Epithelial cell of proximal tubule (primary cell): ENCODE measurements at places on chromosomes 3 and 15.

- no peak for DNase-seq
Observed at GRCh38 chr3:190224863-190225692, 97.2 kb downstream of the CLDN1 start.

GRCh38 chr15:58016581-58017175 lies 48.8 kb downstream of the ALDH1A2 start:
- DNase-seq: no peak

GRCh38 chr15:62390791-62391640 lies 225.9 kb upstream of the C2CD4B start:
- no peak for DNase-seq

DNA sequence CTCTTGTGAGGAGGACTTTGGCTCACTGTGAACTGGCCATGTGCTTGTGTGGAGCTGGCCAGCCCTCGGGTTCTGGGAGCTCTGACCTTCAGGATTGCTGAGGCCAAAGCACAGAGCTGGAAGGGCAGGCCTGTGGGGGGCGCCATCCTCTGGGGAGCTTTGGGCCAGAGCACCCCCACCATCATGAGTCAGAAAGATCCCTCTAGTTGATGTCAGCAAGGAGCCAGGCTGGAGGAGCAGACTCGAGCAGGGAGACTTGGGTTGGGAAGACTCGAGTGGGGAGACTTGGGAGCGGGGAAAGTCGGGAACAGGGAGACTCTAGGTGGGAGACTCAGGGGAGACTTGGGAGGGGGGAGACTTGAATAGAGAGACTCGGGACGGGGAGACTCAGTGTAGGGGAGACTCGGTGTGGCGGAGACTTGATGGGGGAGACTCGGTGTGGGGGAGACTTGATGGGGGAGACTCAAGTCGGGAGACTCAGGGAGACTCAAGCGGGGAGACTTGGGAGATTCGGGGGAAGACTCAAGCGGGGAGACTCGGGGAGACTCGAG lies 37.7 kb upstream of the PLXNA1 start:
- DNase-seq: no peak

GRCh38 chr3:52350981-52351761 lies 35.1 kb downstream of the DNAH1 start:
- DNase-seq: no peak

- no peak for DNase-seq
Observed at GRCh38 chr15:80180468-80180867, 27.7 kb downstream of the FAH start.

DNA sequence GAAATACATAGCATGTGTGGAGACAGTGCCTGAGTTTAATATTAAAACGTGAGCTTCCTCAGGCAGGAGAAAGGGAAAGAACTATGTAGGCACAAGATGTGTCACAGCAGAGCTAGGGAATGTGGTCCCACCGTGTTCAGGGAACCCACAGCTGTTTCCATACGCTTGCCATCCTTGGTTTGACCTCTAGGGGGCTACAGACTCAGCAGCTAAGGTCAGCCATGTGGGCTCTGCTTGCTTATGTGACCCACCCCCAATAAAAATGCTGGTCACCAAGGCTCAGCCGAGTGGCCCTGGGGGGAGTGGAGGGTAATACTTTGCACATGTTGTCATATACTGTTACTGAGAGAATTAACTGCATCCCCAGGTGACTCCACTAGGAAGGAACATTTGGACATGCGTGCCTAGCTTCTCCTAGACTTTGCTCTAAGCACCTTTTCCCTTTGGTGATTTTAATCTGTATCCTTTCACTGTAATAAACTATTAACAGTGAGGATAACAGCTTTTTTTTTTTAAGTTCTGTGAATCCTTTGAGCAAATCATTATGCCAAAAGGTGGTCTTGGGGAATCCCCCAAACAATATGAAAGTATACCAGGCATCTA lies 3.3 kb downstream of the TUBGCP5 start:
- peak; percentile 1 for DNase-seq

DNA sequence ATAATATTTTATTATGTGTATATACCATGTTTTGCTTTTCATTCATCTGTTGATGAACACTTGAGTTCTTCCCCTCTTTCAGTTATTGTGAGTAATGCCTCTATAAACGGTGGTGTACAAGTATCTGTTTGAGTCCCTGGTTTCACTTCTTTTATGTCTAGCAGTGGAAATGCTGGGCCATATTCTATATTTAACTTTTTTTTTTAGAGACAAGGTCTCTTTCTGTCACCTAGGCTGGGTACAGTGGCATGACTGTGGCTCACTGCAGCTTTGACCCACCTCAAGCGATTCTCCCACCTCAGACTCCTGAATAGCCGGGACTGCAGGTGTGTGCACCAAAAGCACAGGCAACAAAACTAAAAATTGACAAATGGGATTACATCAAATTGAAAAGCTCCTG lies 19.9 kb downstream of the GOLM2 start:
- no peak for DNase-seq
